ENCODE measurements at places on chromosomes 3 and 15.
A peak's percentile ranks its signal among the peaks of the same experiment; 100 is the strongest.

- DNase-seq, result no peak
Measured at GRCh38 chr3:27228805-27229204, 140.4 kb downstream of the NEK10 start.

- no peak for DNase-seq
Measured at GRCh38 chr3:50817756-50818529, 143.2 kb downstream of the DOCK3 start.

DNA sequence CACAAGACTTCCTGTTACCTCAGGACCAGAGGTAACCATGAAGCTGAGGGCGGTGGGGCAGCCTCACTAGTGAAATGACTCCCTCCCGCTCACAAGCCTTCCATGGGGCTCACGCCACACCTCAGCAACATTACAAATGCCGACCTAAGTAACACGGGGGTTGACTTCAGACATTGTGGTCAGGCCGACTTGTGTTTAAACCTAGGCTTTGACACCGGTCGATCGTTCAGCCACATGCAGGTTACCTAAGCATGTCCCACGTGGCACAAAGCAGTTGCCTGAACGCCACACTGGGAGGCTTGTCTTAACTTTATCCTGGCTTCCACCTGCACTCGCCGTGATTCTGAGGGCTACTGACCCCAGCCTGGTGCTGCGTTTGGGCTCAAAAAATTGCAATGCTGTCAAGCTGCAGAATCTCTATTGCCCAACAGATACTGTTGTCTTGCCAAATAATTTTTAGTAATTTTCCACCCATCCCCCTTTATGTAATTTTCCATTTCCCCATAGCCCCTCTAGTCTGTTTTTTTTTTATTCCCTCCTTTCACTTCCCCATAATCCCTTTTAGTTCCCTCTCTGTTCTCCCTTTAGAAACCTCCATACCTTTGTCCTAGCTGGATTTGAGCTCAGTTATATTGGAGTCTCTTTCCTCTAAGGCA is 158.6 kb upstream of the RGMA start:
- no peak for DNase-seq

GRCh38 chr3:148790370-148790769 is 37.2 kb upstream of the CPB1 start:
- DNase-seq, result no peak

DNA sequence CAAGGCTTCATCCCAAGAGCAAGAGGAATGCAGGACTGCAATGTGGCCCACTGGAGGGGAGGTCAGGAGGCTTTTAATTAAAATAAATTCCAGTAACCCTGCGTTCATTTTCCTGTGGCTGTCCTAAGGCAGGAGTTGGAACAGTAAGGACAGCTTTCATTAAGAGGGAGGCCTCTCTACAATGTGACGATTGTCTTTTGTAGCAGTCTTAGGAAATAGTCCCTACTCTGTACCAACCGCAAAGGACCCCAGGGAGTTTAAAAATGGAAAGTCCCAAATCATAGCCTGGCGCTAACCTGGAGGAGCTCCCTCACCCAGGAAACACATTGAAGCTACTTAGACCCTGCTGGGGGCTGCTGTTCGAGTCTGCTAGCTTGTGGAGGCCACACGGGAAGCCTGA is 62.8 kb downstream of the SYNM start:
- DNase-seq, result no peak

- DNase-seq, result no peak
Measured at GRCh38 chr3:126684218-126684751, 19.8 kb upstream of the CHCHD6 start.

- no peak for DNase-seq
Measured at GRCh38 chr3:151561878-151562277, 101.0 kb upstream of the IGSF10 start.

DNA sequence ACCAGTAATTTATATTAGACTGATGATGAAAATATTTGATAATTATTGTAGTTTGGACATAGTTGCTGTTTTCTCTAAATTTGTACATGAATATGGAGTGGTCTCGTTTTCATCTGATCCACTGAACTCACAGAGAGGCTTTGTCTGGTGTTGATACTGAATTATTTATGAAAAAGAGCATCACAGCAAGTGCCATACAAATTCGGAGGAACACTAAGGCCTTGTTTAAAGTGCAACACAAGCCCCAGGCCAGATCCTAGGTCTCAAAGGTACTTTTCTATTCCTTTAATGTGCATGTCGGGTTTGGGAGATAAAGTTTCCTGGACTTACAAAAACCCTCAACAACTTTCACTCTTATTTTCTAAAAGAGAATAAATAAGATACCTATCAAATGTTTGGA is 796.8 kb upstream of the EPHA6 start:
- no peak for DNase-seq

DNA sequence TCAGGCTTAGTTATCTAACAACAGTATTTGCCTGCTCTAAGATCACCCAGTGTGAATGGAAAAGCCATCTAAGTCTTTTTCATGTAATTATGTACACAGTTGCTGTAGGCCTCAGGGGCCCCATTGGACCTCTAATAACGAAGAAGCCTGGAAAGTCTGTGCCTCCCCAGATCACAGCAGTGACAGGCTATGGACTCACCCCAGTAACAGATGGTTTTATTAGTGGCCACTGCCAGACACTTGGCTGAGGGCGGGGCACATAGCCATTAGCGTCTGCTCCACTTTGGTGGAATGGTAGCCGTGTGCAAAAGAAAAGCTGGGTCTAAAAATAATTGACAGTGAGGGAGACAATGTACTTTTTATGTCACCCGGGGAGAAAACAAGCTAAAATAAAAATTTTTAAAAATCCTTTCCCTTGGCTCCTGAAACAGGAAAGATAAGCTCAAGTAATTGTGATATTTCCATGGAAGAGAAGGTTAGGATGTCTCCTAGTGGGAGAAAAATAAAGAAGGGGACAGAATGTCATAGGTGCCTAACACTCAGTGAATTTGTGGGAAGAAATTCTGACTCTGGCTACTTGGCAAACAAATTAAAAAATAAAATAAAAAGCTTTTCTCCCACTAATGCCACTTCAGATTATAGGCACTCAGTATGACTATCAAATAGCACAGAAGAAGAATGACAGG is 44.3 kb upstream of the ZNF385D start:
- DNase-seq, result no peak

DNA sequence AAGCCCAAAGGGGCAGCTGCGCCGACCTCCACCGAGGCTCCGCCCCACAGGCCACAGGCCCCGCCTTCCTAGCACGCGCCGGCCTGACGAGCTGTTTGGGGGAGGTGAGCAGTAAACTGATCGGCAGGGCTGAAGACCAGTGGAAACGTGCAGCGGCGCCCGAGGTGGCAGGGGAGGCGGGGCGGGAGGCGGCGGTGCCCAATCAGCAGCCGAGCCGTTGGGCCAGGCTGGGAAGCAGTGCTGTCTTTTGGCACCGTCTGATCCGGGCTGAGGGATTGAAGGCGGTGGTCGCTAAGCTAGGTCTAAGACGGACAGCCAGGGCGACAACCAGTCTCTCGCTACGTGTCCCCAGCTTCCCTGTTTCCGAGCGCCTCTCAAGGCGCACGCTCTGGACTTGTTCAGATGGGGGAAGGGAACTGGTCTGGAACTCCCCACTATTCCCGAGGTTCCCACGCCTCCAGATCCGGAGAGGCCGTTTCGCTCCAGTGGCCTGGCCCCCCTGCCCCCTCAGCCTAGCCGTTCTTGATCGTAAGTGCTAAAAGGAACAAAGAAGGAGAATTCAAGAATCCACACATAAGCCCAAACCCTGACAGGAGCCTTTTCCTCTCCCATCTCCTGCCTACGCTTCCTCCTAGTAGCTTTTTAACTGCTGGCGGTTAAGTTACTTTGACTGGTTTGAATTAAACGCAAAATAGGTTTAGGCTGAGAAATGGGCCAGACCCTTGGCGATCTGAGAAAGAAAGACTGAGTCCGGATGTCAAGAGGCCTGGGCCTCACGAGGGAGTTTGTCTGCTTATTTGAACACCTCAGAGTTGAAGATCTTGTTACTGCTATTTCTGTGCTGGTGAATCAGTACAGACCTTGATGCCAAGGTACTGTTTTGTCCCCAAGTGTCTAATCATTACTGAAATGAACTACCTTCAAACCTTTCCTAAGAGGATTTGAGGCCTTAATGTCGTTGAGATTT is at the start of gene FMN1:
FMN1 (minus strand) TSS at position 11 of the 967 bp plus-strand sequence. CDS start 39,800 bp downstream, outside the sequence.
- DNase-seq, result peak; percentile 62

GRCh38 chr15:27842526-27842925 is 256.6 kb downstream of the OCA2 start:
- no peak for DNase-seq

- peak; percentile 60 for DNase-seq
Measured at GRCh38 chr3:87350367-87351199, 74.2 kb upstream of the POU1F1 start.

DNA sequence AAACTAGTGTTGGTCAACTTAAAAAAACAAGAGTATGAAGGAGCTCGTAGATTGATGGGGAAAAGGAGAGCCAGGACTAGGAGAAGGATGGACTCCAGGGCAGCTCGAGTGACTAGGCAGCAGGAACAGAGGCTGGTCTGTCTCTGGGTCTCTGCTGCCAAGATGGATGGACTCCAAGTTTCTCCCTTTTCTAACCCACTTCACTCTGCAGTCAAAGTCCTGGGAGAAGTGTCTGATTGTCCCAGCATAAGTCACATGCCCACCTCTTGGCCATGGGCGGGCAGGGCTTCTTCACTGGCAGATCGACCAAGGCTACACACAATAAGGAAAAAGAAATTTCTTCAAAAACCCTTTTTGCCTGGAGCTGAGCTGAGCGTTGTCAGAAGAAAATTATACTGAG is 9.2 kb upstream of the EPB42 start:
- DNase-seq, result no peak
